NCI-H1048 (cell line): ENCODE measurements at places on chromosomes 7 and 10.

DNA sequence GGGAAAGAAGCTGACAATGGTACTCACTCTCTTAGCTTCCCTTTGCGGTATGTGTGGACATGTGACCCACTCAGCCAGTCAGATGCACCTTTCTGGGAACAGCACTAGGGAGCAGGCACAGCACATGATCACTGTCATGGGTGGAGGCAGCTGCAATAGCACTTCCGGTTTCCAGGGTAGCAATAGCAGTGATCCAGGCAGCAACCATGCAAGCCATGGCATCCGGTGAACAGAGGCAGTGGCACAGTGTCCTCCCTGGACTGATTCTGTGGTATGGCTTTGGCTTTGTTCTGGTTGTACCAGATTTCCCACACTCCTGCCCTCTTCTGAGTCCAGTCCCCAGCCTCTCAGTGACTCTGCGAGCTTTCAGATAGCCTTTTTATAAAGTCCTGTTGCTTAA, 86.8 kb upstream of the NAMPT start:
- no peak for DNase-seq

- no peak for DNase-seq
Measured at GRCh38 chr7:38310591-38311101, 37.2 kb upstream of the TARP start.

DNA sequence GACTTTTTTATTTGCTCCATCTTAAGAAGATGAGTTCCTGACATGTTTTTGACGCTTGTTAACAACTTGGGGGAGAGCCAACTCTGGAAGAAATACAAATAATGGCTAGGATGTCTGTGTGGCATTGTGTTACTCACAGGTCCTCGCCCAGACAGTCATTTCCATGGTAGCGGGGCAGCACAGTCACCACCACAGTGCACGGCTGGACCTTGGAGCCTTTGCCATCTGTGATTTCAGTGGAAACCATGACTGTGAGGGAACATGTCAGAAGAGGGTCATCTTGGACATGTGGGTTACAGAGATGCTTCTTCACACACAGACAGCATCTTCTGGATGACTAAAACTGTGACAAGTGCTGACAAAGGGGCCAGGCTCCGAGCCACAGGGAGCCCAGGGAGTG, 74.5 kb downstream of the PKD1L1 start:
- DNase-seq: no peak

DNA sequence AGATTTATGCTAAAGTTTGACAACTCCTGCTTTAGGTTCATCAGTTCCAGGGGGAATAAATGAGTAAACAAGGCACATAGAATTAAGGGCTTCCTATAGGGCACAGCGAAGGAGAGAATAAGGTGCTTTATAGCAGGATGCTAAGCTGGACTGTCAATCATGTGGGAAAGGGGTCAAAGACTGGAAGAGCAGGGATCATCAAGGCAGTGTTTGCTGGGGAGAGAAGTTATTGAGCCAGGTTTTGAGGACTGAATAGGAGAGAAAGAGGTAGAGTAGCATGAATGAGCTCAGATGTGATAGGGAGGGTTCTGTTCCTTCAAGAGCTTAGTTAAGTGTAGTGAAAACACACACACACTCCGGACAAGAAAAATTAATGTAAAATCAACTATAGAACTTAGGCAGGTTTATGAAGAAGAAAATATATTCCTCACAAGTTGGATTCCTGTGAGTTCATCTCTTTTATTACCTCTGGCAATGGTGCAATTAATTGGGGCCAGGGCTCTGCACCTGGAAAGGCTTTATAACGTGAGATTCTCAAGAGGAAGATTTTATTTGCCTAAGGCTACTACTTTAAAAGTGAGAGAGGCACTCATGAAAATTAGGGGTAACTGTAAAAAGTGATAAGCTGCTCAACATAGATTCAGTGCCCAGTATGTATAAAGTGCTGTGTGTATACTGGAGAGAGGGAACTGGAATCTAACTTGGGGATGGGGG, 222.4 kb downstream of the AUTS2 start:
- no peak for DNase-seq

GRCh38 chr10:62597226-62597625, 207.3 kb upstream of the ADO start:
- DNase-seq: no peak

DNA sequence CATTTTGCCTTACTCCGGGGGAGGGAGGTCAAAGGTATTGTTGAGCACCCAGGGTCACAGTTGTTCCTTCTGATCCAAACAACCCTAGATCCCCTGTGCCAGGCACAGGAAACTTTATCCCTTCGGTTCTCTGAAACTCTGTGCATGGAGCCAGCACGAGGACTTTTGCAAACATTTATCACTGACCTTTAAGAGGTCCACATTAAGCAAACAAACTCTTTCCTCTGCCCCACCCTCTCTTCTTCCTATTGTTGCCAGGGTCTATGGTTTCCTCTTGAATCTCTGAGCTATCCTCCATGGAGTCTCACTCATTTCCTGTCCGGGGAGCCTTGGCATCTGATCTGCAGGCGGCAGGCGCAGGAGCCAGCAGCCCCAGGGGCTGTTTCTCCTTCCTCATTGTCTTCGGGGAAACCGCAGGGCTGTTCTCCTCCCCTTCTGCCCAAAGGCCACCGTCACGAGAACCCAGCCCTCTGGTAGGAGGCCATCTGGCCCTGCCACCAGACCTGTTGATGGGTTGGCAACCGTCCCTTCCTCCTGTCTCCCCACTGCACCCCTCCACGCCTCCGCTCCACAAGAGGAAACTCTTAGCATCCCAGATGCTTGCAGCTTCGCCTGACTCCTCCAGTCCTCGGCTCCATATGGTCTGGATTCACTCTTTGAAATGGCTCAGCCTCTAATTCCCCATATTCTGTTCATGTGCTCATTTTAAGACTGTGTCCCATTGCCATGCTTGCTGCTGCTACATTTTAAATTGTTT, 327.3 kb upstream of the NRP1 start:
- no peak for DNase-seq

- no peak for DNase-seq
Measured at GRCh38 chr10:23568996-23569395, 130.1 kb downstream of the OTUD1 start.

- no peak for DNase-seq
Measured at GRCh38 chr10:43316988-43317387, 50.1 kb upstream of the RASGEF1A start.

GRCh38 chr7:93165447-93165846, 17.3 kb upstream of the SAMD9L start:
- DNase-seq: no peak

DNA sequence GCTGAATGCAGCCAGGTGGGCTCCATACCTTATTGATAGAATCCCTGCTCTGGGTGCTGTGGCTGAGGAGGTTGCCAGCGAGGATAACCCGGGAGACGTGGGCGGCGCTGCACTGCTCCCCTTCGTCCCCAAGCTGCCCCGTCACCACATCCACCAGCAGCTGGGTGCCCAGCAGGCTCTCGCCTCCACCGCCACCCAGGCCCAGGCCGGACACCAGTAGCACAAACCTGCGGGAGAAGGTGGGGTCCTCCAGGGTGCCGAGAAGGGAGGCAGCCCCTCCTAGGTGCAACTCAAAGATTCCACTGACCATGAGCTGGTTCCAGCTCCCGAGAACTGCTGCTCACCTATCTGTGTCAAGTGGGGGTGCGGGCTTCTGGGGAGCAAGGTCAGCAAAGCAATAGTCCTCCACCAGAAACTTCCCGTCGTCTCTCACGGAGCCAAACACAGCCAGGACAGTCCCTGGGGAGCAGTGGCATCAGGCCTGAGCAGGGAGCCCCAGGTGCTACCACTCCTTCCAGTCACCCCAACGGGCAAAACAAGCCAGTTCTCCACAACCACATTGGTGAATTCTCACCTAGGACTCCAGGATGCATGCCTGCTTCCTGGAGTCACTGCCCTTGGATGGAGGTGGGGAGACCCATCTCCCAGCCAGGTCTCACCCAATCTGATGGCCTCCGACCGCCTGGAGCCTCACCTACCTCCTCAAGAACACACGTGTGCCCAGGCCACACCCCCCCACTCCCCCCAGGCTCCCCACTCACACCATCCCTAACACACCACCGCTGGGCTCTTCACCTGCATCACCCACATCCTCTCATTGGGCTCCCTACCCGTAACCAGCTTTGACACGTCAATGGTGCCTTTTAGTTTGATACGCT, 6.3 kb downstream of the POLD2 start:
- no peak for DNase-seq

DNA sequence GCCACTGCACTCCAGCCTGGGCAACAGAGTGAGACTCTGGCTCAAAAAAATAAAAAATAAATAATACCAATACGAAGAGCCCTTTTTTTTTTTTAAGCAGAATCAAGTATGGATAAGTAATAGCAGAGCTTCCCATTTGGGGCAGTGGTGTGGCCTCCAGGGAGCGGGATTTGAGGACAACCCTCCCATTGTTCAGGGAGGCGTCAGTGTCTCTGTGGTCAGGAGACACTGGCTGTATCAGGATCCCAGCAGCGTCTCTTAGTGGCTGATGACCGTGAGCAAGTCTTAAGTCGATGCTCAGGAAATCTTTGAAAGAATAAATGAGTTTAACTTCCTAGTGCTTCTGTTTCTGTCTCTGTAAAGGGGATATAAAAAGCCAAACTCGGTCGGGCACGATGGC, 25.2 kb upstream of the SH2B2 start:
- DNase-seq: no peak

GRCh38 chr10:15374156-15374555, 3.1 kb upstream of the FAM171A1 start:
- DNase-seq: no peak

GRCh38 chr7:42059275-42059674, 177.7 kb downstream of the GLI3 start:
- no peak for DNase-seq

GRCh38 chr7:74099031-74099430, 15.4 kb downstream of the LIMK1 start:
- DNase-seq: no peak

GRCh38 chr10:106956216-106956915, 208.1 kb downstream of the SORCS1 start:
- DNase-seq: no peak

DNA sequence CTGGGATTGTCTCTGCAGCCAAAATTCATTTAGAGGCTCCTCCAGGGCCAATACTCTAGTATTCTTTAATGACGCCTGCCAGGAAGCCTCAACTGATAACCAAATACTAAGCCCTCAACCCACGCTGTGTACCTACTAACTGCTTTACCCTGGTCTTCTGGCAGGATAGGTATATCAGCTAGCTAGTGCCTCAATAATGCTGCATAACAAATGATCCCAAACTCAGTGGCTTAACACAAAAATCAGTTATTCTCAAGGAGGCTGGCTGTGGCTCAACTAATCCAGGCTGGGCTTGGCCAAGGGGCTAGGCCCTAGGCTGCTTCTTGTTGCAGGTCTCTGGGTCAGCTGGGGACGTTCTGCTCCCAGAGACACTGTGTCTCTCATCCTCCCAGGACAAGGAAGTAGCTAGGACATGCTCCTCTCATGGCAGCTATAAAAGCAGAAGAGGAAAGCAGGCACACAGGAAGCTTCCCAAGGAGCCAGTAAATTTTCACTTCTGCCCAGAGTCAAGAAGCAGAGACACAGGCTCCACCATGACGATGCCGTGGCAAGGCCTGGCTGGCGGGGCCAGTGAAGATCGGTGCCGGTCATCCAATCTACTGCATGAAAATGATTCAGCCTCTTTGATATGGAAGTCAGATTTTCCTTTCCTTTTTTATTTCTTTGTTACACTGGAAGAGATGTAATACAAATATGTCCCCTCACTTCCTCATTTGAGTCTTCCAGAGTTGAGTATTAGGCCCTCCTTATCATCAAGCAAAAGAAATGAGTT, 28.6 kb upstream of the COL13A1 start:
- DNase-seq: no peak

DNA sequence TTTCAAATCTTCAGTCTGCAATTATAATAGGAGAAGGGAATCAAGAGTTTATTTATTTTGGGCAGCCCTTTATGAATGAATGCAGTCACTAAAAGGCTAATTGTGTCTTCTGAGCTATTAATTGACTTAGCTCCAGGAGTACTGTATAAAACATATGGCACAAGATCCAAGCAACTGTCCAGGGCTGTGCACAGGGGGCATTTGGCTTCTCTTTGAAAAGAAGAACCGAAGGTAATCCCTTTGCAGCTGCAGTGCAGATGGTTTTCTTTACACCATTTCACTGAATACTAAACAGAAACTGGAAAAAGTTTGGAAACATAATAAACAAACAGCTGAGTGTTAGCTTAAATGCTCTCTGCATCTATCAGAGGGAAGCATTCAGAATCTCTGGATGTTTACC, 282.6 kb upstream of the LRRN3 start:
- DNase-seq: no peak

GRCh38 chr10:131751827-131752775, 148.7 kb upstream of the PPP2R2D start:
- no peak for DNase-seq

GRCh38 chr10:69392481-69393000, 24.2 kb downstream of the TACR2 start:
- DNase-seq: peak; percentile 59

GRCh38 chr7:1483536-1484505, 20.4 kb downstream of the INTS1 start:
- DNase-seq: no peak

DNA sequence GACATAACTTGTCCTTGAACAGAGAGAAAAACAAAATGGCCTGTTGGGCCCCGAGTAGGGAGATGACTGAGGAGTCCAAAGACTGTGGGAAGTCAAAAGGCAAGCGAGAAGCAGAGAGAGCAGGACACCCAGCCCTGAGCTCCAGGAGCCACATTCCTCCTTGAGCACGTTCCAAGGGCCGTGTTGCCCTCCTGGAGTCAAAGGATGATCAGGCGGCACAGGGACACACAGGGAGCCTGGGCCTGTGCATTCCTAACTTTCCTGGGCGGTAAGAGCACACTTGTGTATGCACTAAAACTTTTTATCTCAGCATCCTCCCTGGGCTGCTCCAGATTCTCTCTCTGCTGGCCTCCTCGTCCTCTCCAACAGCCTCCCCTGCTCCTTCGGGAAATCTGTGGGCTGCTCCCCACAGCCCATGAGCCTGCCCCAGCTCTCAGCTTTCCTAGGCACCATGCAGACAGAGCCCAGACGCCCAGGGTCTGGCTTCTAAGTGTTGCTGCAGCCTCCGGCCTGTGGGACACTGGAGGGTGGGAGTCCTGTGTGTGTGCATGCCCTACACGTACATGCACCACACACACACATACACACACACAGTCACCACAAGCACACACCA, 281.8 kb downstream of the POU6F2 start:
- DNase-seq: no peak

- no peak for DNase-seq
Measured at GRCh38 chr7:143012001-143012400, 14.9 kb downstream of the OR9A2 start.

- DNase-seq: peak; percentile 38
Measured at GRCh38 chr7:37920849-37921805, 687 bp downstream of the EPDR1 start.
